ENCODE measurements at places on chromosomes 6 and 20.

GRCh38 chr20:18977441-18977840 is 163.9 kb downstream of the SCP2D1 start:
- no peak for DNase-seq

DNA sequence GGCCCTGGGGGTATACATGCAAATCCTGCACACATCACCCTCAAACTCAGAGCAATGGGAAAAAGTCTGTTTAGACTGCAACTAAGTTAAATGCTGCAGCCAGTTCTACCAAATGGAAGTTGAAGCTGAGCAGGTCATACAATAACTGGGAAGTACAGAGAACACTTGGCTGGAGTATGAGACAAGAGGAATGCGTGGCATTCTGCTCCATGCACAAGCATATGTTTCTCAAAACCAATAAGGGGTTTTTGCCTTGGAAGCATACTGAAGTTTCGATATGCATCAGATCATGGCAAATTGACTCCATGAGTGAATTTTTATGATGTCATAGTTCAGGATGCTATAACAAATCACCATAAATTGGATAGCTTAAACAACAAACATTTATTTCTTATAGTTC is 193.8 kb downstream of the COL12A1 start:
- DNase-seq, result no peak

DNA sequence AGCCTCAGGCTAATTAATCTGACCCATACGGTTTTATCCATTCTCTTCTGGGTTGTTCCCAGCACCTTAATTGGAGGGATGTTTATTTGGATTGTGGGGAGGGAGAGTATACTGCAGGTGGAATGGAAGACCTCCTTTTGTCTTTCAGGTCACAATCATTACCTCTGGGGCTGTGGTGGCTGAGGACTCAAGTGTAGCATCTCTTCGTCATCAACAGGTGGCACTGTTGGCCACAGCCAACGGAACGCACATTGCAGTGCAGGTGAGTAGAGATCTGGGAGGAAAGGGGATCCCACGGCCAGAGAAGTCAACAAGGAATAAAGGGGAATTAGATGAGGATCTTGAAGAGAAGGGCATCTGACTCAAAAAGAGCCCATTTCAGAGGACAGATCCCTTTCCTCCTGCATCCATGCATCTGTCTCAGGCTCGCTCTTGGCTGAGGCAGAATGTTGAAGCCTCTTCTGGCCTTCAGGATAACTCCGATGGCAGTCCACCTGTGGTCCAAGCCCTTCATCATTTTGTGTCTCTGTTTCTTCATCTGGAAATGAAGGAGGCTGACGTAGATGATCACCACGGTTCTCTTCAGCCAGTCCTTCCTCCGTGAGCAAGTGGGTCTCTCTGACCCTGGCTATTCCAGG is 3.2 kb upstream of the DEF6 start:
- no peak for DNase-seq

- no peak for DNase-seq
Observed at GRCh38 chr20:57439432-57439831, 48.2 kb downstream of the RBM38 start.

GRCh38 chr6:166313255-166314070 is 5.3 kb upstream of the PRR18 start:
- DNase-seq, result no peak

DNA sequence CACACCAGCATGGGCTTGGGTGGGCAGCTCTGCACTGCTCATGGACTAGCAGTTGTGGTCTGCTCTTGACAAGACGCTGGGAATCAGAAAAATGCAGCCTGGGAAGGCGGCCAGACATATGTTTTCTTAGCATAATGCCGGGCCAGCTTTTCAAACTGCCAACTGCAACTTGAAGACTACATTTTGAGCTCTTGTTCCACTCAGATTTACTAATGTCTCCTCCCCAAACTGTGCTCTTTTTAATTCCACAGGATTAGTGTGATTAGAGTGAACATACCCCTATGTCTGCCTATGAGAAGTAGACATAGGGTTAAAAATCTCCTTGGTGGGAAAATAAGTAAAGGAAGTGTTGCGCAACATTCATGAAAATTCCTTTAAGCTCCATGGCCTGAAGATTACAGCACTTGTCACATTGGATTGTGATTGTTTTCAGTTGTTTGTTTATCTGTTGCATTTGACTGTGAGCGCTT is 5.3 kb upstream of the FNDC1 start:
- DNase-seq, result no peak

DNA sequence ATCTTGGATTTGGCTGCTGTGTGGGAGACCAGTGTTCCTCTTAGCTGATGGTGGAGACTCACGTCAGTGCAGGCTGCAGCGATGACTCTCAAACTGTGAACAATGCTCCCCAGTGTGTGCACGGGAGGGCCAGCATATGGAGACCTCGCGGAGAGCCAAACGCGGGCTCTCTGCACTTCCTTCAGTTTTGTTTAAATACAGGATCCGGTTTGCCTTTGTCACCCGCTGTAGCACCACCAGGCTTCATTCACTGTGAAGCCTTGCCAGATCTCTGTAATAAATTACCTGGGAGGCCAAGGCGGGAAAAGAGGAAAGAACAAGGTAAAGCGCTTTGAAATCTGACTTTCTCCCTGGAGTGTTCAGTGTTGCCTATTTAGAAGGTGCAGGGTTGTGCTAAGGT is 30.7 kb upstream of the TMEM14A start:
- no peak for DNase-seq

DNA sequence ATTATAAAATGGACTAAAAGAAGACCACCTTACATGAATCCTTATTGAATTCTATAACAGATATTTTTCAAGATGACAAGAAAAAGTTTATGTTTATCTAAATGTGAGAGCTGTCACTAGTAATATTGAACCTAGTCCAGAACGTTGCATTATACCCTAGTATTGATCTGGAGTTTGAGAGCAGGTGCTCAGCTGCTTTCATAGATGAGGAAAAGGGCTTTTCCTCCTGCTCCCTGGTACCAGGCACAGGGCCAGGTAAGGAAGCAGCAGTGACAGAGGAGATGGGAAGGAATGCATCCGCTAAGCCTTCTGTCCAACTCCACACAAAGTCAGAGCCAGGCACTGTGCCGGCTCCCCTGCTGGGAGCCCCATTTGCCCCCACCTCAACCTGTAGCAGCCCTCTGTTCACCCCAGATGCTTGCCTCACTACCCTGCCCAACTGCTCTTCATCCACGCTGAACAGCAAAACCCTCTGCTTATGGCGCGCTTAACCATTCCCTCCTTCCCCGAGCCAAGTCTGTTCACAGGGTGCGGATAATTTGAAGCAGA is 393.1 kb downstream of the FRK start:
- DNase-seq, result no peak

DNA sequence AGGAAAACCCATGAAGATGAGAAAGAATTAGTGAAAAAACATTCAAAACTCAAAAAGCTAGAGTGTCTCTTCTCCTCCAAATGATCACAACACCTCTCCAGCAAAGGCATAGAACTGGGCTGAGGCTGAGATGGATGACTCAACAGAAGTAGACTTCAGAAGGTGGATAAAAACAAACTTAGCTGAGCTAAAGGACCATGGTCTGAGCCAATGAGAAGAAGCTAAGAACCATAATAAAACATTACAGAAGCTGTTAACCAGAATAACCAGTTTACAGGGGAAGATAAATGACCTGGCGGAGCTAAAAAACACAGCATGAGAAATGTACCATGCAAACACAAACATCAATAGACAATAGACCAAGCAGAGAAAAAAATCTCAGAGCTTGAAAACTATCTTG is 904.1 kb upstream of the MANEA start:
- DNase-seq, result no peak

- no peak for DNase-seq
Observed at GRCh38 chr6:95768539-95768938, 191.2 kb downstream of the MANEA start.

GRCh38 chr20:44581515-44581914 is 864 bp upstream of the PKIG start:
- DNase-seq, result no peak

DNA sequence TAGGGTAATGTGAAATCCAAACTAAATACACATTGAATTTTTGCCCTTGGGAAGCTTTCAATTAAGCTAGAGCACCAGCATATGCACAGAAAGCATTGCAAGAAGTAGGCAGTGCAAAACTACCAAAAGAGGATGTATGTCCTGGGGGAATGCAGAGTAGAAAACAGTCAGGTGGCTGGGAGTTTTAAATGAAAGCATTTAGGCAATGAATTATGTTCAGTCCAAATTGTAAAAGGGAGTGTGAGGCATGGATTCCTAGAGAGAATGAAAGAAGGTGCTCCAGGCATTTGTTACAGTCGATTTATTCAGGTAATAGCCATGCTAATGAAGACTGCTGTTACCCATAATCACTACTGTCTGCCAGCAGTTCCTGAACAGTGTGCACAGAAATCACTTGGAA is 604.1 kb upstream of the POU3F2 start:
- no peak for DNase-seq

DNA sequence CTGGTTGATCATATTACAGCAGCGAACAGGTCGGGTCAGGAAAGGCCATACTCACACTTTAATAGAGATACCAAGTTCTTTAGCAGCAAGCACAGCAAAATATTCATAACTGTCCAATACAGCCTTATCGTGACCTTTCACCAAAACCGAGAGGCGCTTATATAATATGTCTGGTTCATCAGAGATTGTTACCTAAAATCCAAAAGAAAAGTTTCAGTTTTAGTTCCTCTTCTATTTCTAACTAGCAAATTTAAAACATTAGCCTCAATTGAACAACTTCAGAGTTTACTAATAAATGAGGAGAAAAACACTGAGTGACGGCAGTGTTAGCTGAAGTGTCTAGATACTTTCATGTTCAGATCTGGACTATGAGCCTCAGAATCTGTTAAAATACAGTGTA is 5.9 kb downstream of the MRPS10 start:
- no peak for DNase-seq

Measured in stimulated activated CD8-positive, alpha-beta memory T cell treated with anti-CD3 and anti-CD28 coated beads, Interleukin-15, amount 100 ng/mL, for 48 hours (primary cell).